ENCODE measurements at places on chromosomes 3 and 15.

- DNase-seq, result no peak
These were observed 327.1 kb upstream of the GOLIM4 start for GRCh38 chr3:168422843-168423242.

DNA sequence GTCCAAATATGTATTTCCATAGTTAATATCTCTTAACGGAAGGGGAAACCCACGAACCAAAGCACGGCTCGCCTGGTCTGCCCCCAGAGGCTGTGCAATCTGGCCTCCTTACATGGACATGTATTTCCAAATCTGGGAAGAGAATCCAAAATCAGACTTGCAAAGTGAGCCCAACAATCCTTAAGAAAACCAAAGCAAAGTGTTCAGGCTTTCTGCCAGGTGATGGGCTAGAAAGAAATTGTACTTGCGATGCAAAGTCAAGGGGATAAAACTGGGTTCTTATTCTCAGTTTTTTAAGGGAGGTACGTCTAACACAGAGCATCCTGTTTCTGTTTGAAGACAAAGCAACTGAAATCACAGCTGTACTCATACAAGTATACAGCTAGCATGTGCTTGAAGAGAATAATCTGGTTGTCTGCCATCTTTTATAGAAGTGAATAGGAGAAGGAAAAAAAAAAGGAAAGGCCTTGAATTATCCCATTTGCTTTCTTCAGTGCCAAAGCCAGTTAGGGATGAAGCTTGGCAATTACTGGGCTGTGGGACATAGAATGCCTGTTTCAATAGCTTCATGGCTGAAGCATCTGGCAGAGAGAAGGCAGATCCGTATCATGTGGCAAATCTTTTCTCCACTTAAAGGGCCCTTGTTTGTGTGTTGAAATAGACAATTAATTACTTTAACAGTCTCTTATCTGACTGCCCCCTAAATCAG, 48.4 kb downstream of the LRIG1 start:
- DNase-seq, result no peak

GRCh38 chr3:158696618-158697017, 24.2 kb upstream of the LXN start:
- DNase-seq, result no peak

DNA sequence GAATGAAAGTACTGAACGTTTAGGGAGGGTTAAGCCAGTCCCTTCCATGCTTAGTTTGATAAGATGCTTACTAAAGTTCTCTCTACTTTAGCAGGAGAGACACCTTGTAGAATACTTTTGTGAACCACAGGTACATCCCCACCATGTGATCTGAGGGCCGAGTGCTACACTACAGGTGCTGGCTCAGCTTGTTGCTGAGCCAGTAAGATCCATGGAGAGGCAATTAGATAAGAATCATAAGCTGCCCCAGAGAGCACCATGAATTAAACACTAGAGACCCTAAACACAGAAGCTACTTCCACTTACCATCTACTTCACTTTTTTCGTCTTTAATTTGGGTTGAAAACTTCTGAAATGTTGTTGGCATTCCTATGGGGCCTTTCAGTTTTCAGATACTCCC, 70.5 kb upstream of the GOLGA8B start:
- no peak for DNase-seq

GRCh38 chr3:4809922-4810321, 169.3 kb upstream of the BHLHE40 start:
- no peak for DNase-seq

DNA sequence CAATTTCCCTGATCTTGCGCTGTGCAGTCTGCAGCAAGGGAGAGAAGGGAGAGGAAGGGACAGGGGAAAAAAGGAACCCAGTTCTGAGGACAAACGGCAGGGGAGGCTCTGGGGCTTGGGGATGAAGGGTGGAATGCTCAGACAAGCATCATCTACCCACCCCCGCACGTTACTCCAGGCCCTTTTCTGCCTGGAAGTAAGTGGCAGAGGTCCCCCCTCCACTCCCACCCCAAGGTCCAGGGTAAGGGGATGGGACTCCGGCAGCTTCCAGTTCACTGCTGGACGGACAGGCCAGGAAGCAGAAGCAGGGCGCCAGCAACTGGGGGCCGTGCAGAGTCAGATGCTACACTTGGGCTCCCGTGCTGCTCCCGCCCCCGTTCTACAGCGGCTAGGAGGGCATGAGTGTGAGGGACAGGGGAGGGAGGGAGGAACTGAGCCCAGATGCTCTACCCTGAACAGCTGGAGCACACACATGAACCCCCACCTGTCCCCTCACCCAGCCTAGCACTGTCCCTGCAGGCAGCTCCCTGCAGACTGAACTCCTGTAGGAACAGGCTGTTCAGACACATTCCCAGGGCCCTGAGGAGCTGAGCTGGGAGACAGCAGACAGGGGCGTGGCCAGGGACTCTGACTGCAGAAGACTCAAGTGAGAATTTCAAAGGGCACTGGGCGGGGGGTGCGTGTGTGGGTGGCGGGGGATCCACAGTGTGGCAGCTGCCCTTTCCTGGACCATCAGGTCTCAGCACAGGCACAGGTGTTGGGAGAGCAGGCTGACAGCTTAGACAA, 59.7 kb downstream of the SENP2 start:
- DNase-seq, result no peak

DNA sequence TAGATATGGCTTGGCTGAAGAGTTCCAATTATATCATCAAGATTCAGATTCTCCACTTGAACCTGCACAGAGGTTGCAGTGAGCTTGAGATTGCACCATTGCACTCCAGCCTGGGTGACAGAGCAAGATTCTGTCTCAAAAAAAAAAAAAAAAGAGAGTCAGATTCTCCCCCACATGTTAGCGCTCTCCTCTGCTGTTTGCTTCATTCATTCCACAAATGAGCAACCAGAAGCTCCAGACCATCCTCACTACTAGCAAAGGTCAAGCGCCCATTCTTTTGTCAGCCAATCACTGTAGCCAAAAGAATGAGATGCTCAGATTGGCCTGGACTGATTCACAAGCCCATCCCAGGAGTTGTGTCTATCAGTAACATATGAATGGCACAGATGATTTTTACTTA, 28.4 kb upstream of the TCF12 start:
- DNase-seq, result no peak

DNA sequence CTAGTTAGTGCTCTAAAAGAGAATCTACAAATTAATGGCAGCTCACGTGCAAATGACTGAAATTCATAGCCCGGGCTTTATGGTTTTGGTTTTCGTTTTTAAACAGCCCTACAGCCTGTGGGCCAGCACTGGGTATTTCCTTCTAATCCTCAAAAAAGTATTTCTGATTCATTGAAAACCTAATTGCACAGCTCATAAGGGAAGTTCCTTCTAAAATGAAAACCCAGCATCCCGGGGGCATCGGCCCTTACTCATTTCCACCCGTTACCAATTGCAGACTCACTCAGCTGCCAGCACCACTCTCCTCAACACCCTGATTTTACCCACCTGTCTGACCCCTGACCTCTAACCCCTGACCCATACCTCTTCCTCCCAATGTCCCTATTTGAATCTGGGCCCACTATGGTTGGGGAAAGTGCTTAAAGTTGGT, 59.5 kb upstream of the ZNF148 start:
- no peak for DNase-seq

- DNase-seq, result no peak
These were observed 152.9 kb downstream of the CADPS start for GRCh38 chr3:62722344-62722743.

DNA sequence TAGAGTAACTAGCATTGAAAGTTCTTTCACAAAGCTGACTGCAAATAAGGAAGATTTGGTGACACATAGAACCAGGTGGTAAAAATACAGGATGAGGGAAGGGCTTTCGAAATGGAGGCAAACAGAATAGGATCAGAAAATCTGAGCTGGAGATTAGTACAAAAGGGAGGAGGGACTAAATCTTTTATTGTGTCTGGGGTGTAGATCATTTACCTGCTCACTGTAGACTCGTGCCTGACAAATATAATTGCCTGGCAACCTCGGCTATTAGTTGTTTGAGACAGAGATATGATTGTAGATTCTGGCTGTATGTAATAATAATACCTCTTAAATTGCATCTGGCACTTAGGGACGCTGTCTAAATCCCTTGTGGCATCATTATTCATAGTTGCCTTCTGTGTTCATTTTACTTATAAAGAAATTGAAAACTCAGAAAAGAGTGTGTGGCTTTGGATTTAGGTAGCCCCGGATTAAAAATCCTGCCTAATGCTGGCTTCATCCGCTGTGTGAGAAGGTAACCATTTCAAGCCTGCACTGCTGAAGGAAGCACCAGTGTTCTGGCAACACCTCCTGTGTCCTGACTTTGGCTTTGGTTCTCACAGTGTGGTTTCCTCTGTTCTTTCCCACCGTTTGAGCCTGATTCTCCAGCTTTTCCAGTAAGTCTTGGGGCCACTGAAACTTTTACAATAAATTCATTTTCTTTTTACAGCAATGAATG, 25.0 kb upstream of the GPR160 start:
- no peak for DNase-seq

Data from CD8-positive, alpha-beta memory T cell (primary cell).